ENCODE measurements at places on chromosomes 2 and 18.

GRCh38 chr2:178761759-178762371 is 45.4 kb downstream of the TTN start:
- no peak for DNase-seq

GRCh38 chr18:46488471-46489213 is 168.4 kb downstream of the LOXHD1 start:
- DNase-seq, result no peak

GRCh38 chr2:81545626-81546025 is 1241.1 kb upstream of the LRRTM1 start:
- no peak for DNase-seq

GRCh38 chr2:238406221-238406997 is 20.3 kb upstream of the ASB1 start:
- DNase-seq, result no peak

GRCh38 chr2:101704816-101705578 is 7.5 kb downstream of the MAP4K4 start:
- no peak for DNase-seq

- DNase-seq, result no peak
Observed at GRCh38 chr18:79394534-79395307, 1.0 kb upstream of the NFATC1 start.

DNA sequence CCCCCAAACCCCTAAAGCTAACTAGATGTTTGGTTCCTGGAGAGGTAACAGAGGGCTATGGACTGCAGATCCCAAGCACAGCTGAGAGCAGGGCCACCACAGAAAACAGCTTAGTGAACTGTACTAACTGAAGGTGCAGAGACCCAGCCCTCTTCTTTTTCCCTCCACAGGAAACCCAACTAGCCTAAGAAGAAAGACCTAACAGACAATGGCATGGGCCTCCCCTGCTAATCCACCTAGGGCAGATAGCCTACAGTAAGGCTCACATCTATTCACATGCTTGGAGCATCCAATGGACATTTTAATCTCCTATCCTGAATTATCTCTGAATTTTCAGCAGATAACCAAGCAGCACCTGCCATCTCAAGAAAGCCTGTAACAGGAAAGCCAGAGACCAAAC is 8.8 kb upstream of the FECH start:
- no peak for DNase-seq

DNA sequence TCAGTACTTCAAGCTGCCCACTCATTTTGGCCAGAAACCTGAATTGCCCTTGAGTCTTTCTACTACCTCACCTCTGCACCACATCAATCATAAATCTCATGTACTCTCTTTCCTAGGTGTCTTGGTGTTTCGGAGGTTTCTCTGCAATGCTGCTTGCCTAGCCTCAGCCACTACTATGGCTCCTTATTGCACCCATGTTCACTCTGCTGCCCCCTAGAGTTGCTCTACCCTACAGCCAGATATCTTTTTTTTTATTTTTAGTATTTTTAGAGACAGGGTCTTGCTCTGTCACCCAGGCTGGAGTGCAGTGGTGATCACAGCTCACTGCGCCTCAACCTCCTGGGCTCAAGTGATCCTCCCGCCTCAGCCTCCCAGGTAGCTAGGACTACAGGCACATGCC is 413.0 kb downstream of the PTPRM start:
- DNase-seq, result no peak

GRCh38 chr18:57008001-57008686 is 138.7 kb upstream of the BOD1L2 start:
- no peak for DNase-seq

DNA sequence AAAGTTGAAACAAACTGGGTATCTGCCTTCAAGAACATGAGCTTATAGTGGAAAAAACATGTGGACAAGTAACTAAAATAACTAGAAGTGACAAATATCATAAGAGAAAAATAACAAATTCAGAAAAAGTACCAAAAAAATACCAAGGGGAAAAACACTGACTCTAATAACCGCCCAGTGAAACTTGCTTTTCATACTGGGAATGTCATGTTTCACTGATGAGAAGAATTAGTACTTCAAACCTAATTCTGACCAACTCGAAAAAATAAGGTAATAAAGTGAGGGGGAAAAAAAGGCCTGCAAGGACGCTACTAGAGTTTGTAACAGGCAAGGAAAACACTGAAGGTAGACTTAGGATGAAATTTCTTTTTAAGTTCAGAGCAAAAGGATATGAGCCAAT is 83.6 kb downstream of the RTTN start:
- no peak for DNase-seq

GRCh38 chr2:21326152-21326551 is 202.4 kb downstream of the TDRD15 start:
- DNase-seq, result no peak

DNA sequence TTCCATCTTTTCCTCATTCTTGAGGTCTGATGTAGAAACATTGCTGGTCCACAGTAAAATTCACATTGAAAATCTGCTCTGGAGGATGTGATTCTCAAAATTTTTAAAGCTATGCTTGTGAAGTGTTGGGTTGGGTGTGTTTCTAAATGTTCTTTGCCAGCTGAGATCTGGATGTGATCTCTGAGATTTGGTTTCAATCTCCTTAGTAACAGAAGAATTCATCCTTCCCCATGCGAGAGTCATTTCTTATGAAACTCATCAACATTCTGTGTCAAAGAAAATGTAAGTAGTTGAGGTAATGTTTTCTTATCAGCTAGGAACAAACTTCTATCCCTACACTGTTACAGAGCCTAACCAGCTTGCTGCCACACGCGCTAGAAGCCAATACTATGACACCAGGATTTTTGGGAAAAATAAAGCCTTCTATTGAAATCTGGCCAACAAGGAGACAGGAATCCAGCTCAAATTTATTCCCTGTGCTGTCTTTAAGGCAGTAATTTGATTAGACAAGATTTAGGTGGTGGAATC is 134.9 kb downstream of the PTH2R start:
- no peak for DNase-seq

GRCh38 chr2:28649481-28650265 is 102.0 kb upstream of the PPP1CB start:
- DNase-seq, result no peak

- DNase-seq, result no peak
Observed at GRCh38 chr2:4265936-4266335, 562.6 kb downstream of the DCDC2C start.

- DNase-seq, result no peak
Observed at GRCh38 chr2:28480403-28481049, 15.3 kb upstream of the PLB1 start.

DNA sequence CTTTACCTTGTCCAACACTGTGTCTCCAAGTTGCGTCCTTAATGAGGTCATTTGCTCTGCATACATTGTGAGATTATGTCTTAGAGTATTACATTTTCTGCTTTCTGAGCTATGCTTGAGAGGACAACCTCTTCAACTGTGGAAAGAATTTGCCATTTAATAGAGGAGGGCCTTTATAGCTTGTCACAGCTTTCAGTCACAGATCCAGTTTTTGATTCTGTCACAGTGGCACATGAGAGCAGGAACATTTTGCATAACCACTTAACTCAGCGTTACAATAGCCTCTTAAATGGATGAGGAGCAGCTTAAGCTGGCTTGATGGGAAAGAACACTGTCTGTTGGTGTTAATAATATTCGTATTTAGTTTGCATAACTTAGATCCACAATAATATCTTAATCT is 63.0 kb downstream of the RHBDD1 start:
- no peak for DNase-seq

DNA sequence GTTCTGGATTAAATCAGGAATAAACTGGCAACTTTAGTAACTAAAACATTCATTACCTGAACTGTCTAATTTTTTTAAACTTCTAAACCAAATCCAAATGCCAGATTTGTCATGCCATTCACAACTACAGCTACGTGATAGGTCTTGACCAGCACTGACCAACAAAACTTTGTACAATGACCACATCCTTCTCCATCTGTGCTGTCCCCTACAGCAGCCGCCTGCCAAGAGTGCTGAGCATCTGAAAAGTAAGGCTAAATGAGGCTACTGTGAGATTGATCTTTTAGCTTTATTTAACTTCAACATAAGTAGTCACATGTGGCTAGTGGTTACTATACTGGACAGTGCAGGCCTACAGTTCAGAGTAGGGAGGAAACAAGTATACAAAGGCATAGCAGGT is 7.6 kb downstream of the FAM168B start:
- no peak for DNase-seq

GRCh38 chr2:21690005-21690404 is 566.2 kb downstream of the TDRD15 start:
- no peak for DNase-seq

DNA sequence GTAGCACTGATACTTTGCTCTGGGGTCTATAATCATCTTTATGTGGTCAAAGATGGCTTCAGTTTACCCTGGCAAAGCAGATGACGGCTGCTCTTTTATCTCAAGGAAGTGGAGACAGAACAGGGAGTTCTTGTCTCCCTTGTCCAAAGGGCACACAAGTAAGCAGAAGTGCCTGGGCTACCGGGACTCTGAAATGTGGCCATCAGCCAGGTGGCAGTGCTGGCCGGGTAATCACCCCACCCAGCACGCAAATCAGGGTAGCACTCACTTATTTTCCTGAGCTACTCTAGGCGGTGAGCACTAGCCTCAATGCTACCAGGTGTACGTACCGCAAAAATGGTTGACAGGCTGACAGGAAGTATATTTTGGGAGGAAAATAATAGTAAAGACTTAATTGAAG is 119.7 kb upstream of the ETAA1 start:
- no peak for DNase-seq

DNA sequence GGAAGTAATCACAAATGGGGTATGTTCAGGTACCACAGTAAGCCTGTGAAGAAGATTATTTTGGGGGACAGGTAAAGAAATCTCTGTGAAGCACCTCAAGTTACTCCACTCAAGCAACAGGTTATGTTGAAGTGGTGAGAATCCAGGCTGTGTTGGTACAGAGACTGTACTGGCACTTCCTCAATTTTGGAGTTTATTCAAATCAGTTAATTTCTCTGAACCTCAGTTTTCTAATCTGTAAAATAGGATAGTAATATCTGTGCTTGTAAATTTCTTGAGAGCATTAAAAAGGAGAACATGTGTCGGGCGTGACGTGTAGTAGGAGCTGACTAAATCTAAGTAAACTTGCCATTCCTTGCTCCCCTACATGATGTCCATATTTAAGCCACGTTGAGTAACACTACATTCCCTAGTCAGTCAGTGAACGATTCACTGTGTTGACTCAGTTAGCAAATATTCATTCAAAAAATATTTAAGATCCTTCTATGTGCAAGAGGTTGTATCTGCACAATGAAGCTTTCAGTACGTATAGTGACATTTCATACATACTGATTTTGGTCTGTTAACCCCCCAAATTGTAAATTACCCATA is 504.2 kb downstream of the ZEB2 start:
- no peak for DNase-seq

- DNase-seq, result no peak
Observed at GRCh38 chr2:54577035-54577434, 120.9 kb downstream of the SPTBN1 start.

DNA sequence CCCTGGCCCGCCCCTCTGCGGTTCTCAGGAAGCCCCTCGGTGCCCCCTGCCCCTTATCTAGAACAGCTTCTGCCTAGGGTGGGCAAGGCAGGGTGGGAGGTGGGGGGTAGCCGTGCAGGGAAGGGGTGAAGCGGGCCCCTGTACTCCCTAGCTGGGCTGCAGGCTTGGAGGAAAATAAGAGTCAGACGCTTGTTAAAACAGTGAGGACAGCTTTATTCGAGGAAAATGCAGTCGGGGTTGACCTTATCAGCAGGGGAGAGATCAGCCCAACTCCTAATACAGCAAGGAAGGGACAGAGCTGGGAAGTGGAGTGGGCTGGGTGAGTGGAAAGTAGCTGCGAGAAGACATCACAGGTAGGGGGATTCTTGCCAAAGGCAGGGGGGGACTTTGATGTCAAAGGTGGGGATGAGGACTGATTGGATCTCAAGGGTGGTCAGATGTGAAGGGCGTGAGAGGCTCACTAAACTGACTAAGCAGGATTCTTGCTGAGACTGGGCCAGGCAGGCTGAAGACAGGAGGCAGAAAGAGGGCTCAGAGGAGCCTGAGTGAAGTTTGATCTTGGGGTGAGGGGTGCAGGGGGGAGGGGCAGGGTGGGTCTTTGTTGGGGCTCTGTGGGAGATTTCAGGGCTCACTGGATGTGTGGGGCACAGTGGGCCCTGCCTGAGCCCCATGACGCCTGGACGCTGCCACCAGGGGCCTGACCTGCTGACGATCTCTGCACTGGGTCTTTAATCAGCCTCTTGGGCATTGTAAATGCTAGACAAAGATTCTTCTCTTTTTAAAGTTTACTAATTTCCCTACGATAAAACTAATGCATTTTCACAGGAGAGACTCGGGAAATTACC is 29.9 kb downstream of the HPCAL1 start:
- DNase-seq, result no peak

- no peak for DNase-seq
Observed at GRCh38 chr2:143529118-143529720, 400.0 kb downstream of the ARHGAP15 start.

GRCh38 chr18:48842259-48843061 is 108.3 kb downstream of the SMAD7 start:
- no peak for DNase-seq

DNA sequence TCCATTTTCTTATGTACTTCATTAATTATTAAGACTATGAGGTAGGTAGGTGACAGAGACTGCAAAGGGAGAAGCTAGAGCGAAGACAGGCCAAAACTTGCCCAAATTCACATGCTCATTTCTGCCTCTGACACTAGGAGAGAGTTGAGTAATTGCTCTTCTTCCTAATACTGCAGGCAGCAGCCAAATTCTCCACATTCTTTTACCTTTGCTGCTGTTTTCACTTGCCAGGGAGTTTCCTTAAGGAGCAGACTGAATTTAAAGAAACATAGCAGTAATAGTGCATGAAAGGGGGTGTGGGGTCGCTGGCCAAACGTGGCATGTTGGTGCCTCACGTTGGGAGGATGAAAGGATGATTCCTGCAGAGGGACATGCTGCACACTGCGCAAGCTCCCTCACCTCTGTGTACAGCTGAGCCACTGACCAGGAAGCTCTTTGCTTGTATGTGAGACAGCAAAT is 12.3 kb downstream of the CRIM1 start:
- no peak for DNase-seq

- DNase-seq, result no peak
Observed at GRCh38 chr2:232833830-232834229, 36.2 kb upstream of the SNORC start.

DNA sequence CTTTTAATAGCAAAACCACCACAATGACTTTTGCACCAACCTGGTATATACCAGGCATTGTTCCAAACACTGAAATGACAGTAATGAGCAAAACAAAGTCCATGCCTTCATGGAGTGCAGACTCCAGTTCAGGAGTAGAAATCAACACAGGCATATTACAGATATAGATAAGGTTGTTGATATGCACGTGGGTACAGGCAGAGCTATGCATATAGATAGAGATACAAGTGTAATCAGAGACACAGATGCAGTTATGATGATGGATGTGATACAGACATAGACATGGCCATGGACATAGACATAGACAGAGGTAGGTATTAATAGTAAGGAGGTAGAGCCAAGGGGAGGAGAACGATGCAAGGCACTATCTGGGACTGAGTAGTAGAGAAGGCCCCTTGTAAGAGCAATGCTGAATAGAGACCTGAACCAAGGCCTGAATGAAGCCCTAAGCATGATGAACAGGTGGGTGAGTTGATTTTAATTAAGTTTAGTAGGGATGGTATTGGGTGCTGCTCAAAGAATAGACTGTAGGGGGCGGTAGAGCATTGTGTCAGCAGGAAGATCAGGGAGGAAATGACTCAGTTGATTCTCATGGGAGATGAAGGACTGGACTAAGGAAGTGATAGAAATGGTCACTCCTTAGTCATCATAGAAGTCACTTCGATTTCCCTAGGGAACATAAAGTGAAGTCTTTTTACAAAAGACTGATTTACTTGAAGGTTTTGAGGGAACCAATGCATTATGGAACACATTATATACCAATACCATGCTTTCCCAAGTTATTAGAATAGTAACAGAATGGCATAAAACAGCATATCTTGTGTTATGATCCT is 39.4 kb downstream of the CMPK2 start:
- peak; percentile 69 for DNase-seq
